Endothelial cell (in vitro differentiated cells): ENCODE measurements at places on chromosomes 3 and 15. TPM values are rescaled to one million over a fixed set of nuclear protein-coding genes. Genes with fewer than 3 reads are reported as not detected.

GRCh38 chr3:141067206-141067974, 16.2 kb downstream of the SPSB4 start:
- no peak for DNase-seq

- DNase-seq, result no peak
Observed at GRCh38 chr3:194572143-194572789, 61.0 kb downstream of the TMEM44 start.

DNA sequence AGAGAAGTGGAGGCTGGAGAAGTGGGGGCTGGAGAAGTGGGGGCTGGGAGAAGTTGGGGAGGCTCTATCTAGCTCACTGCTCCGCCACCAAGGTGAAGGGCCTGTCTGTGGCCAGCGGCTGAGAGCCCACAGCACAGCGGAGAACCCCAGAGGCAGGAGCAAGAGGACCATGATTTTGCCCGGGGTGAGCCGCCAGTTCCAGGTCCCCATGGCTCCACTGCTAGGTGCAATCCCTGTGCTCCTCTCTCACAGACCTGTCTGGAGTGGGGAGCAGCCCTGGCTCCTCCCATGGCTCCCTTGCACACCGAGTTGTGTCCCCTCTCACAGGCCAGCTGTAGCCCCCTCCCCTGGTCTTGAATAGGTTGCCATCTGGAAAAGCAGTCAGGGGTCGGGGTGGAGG, 4.7 kb upstream of the NRROS start:
- no peak for DNase-seq

DNA sequence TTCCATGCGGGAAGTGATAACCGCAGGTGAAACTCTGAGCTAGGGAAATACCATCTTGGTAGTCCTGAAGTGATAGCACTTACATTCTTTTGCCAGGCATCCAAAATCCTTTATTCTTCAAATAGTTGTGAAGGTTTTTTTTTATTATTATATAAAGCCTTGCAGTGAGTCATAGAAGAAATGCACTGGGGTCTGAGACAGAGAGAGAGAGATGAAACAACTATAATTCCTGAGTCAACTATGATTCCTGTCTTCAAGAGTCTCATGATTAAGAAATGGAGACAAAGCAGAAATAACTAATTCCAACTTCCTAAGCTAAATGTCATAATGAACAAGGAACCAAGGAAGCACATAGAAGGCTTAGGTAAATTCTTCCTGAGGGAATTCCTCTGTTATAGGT, 495.6 kb downstream of the LPP start:
- DNase-seq, result no peak

GRCh38 chr3:190424108-190424477, 25.6 kb downstream of the TMEM207 start:
- no peak for DNase-seq

DNA sequence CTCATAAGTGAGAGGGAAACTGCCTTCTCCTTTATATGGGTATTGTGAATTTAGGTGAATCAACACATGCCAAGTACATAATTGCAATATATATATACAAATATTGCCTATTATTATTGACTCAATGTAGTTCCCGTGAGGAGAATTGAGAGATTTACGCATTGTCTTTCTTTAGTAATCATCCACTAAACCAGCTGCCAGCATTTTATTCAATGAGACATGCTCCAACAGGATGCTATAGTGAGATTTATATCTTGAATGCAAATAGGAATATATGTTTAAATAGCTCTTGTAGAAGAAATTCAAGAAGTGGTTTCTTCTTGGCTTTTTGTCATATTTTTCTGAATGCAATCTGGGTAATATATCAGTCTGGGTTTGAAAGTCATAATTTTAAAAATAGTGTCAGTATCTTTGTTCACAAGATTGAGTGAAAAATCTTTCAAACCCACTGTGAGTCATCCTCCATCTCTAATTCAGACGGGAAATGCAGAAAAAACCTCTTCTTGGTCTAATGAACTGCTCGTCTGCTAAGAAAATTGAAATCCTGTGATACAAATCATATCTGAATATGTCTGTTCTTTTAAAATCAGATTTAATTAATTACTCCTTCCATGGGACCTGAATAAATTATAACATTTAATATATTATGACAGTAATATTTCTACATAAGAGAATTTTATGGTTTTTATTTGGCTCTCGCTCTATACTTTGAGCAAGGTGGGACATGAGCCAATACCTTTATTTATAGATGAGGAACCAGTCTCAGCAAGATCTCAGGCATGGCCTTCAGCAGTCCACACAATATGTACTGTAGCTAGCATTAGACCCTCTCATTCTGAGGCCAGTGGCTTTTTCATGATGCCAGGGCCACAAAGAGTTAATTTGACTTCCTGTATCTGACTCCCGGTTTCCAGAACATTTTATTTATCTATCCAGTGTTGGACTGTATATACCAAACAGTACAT, 516.0 kb downstream of the GABRG3 start:
- DNase-seq, result no peak

- DNase-seq, result no peak
Observed at GRCh38 chr15:28944286-28944685, 58.5 kb downstream of the APBA2 start.

- peak; percentile 55 for DNase-seq
Observed at GRCh38 chr3:180680097-180680430, 775 bp upstream of the CCDC39 start.

- DNase-seq, result no peak
Observed at GRCh38 chr3:143895805-143896204, 47.5 kb upstream of the SLC9A9 start.

DNA sequence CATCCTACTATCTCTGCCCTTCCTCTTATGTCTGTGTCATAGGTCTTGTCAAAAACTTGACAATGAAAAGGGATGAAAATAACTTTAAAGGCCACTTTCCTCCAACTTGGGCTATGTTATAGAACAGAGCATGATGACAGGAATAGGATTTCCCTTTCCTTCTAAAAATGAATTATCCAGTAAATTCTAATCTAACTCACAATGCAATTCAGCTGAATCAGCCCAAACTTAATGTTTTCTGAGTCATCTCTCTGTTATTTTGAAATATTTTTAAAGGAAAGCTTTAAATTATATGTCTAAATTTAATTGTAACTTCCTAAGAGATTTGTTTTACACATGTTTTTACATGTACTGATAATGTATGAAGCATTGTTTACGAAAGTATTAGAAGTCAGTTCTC, 258.5 kb downstream of the BBX start:
- DNase-seq, result no peak

DNA sequence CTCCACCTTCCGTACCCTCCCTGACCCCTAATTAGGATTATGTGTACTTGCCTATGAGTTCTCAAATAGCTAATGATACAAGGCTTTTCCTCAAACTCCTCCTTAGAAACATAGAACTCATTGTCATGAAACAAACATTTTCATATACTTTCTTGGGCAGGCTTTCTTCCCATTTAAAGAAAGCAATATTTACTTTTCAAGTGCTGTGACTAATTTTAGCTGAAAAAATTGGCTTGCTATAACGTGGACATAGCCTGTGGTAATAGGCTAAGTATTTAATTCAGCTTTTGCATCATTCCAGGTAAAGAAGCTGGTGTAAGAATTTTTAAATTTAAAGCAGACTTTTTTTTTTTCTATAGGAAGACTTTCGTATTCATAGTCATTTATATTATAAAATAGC, 208.7 kb downstream of the SOX2 start:
- DNase-seq, result no peak

DNA sequence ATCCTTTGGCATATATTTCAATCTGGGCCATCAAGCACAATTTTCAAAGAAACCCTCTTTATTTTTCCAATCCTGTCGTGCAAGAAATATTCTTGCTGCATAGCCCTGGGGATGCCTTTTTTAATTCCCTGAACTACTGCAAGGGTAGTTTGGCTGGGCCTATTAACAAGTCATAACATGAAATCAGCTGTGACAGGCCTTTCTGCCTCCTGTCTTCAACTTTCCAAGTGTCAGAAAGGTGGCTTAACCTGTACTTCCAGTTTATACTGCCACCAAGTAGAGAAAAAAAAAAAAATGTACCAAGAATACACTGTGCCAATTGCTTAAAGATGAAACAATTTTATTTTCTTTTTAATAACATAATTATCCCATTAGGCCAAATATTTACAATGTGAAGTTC, 32.4 kb upstream of the SPPL2A start:
- no peak for DNase-seq

DNA sequence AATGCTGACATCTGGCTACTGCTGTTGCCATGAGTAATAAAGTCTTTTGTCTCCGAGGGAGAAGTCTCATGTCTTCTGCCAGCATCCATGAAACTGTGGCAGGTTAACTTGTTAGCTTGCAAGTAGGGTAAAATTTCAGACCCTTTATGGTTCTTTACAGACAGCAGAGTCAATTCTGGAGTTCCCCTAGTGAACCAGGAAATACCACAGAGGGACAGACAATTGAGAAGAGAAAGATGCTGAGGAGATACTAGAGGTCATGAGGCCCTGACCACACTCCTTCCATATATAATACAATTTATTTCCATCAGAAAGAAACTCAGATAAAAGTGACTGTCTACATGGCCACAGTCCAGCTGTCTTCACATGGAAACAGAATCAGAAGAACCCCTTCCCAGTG, 38.1 kb downstream of the NMNAT3 start:
- no peak for DNase-seq

GRCh38 chr3:45145681-45146614, at the start of gene CDCP1:
CDCP1 (minus strand) TSS chr3:45146378; CDS start chr3:45146287, 91 bp downstream.
- no peak for DNase-seq

GRCh38 chr15:90013503-90013937, 12.4 kb downstream of the ZNF710 start:
- DNase-seq, result no peak

DNA sequence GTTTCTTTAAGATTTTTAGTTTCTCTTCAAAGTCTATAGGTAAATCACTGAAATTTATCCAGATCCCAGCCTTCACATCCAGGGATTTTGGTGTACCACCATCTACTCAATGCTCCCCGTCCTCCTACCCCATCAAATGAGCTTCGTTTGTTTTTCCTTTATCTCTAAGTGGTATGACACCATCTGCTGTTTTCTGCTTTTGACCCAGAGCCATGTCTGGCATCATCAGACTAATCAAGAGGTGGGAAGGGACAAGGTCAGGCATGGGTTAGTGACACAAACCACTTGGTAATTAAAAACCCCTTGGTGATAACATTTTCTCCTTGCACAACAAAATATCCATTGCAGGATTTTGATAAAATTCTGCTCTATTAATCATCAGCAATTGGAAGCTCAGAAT, 92.7 kb upstream of the GOLGA8J start:
- no peak for DNase-seq

DNA sequence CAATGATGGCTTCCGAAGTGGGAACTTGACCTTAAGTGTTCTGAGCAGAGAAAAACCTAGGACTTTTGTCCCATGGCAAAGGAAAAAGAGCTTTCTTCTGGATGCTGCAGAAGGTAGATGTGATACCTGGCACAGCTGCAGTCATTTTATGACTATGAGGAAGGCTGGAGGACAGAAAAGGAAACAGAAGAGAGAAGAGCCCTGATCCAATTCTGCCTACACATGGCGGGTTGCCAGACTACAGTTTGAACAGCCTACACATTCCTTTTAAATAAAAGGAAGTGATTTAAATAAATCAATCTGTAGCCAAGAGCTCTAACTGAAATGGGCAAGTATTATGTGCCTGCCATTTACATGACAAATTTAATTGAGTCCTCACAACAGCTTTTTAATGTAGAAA, 43.6 kb upstream of the CHRNB4 start:
- no peak for DNase-seq

DNA sequence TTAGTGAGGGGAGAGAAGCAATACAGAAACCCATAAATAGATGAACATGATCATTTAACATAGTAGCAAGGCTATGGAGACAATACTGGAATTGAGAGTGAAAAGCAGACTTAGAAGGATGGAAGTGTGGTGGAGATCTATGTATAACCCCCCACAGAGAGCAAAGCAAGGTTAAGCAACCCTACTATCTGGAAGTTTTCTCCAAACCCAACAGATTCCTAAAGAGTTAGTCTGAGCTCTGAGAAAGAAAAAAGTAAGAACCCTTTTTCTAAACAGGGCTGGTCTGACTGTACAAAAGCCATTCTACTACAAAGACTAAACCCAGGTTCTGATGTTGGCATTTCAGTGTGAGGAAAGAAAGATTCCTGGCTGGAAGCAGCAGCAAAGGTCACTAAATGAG, 153.2 kb downstream of the WNT5A start:
- DNase-seq, result no peak

DNA sequence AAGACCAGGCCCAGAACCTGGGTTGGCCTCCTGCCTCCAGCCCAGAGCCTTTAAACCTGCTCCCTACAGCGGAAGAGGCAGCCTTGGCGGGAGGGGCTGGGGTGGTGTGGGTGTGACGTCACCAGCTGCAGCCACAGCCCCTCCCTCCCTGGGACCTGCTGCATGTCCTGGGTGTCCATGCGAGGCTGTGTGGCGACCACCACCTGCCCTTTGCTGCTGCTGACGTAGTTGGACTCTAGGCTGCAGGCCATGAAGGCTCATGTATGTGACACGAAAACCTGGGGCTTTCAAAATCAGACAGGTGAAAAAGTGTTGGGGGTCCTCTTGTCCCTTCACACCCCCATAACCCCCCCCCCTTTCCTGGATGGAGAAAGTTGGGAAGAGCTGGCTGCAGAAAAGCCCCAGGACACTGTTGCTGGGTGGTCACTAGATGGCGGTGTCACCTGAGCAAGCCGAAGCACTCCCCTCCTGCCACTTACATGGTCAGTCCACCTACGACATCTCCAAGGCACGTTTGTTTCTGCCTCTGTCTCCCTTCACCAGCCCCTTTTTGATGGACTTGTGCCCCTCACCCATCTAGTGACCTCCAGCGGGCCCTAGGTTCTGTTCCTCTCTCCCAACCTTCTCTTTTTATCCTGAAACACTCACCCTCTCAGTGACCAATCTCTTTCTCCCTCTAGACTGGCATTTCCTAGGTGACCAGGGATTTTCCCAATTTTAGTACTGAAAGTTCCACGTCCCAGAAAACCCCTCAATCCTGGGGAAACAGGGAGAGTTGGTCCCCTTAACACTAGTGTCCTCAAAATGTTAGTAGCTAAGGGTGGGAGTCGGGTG, 35.2 kb downstream of the SLC6A20 start:
- DNase-seq, result peak; percentile 68

- DNase-seq, result no peak
Observed at GRCh38 chr15:45674677-45675076, 39.8 kb downstream of the SQOR start.

DNA sequence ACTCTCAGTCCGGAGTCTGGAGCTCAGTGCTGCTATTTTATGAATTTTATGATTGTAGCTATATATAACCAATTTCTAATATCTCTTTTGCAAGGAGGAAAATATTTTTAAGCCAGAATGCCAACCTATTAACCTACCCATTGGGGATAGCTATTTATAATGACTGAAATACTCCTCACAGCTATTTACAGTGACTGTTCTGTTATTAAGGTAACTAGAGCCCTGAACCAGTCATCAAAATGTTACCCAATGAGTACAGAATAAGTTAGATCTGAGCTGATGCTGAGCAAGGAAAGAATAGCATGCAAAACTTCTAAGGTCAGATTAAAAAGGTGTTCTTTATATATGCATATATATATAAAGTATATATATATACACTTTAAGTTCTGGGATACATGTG, 79.6 kb upstream of the PPP2R3A start:
- no peak for DNase-seq

GRCh38 chr3:190375246-190375645, 12.7 kb upstream of the CLDN16 start:
- DNase-seq, result no peak

Gene DNAJC17
- total RNA-seq, result 55.6 TPM

Gene MCTP2
- total RNA-seq, result 1.5 TPM

Gene AGBL1
- total RNA-seq, result 0.03 TPM

Gene ADGRG7
- total RNA-seq, result not detected

Gene SLC38A3
- 0.56 TPM for total RNA-seq
